AG20443 (cell line): ENCODE measurements at places on chromosomes 16 and 17.

DNA sequence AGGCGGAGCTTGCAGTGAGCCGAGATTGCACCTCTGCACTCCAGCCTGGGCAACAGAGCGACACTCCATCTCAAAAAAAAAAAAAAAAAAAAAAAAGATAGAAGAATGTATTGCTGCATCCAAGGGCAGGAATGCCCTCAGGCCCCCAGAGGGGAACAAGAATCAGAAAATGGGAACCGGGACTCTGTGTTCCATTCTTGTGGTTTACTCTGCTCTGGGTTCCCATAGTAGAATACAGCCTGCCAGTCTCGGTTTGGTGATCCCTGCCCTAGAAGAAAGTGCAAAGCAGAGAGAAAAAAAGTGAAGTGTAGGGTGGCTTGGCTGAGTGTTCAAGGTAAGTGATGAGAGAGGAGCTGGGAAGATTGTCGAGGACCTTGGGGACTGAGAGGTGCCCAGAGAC lies 27.4 kb upstream of the KDM6B start:
- no peak for DNase-seq

- peak; percentile 73 for DNase-seq
These were observed 60.8 kb upstream of the CLEC18A start for GRCh38 chr16:69890114-69890891.

- no peak for DNase-seq
These were observed 34.3 kb downstream of the ASPA start for GRCh38 chr17:3510090-3510489.

GRCh38 chr17:77494664-77495435 lies 354.1 kb downstream of the SEC14L1 start:
- DNase-seq = peak; percentile 92

GRCh38 chr16:25748092-25748654 lies 56.4 kb downstream of the HS3ST4 start:
- no peak for DNase-seq

DNA sequence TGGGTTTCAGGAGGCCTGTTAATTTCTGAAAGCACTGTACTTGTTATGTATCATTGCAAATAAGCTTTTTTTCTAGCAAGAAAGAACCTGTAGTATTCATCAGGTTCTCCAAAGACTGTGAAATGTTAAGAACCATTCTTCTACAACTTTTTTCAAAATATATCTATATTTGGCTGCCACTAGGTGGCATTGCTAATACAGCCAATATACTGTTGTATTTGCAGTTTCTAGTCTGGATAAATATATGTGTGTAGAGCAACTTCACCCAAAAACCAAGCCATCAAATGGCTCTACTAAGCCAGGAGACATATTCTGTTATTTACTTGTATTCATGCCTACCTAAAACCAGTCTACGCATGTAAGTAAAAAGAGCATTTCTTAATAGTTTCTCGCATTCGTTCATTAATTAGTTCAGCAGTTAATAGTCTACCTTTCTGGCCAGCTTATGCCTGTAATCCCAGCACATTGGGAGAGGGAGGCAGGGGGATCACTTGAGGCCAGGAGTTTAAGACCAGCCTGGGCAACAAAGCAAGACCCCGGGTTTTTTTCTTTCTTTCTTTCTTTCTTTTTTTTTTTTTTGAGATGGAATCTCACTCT lies 39.5 kb downstream of the VMP1 start:
- peak; percentile 47 for DNase-seq

- peak; percentile 20 for DNase-seq
These were observed 674 bp downstream of the TOM1L1 start for GRCh38 chr17:54901230-54901822.

DNA sequence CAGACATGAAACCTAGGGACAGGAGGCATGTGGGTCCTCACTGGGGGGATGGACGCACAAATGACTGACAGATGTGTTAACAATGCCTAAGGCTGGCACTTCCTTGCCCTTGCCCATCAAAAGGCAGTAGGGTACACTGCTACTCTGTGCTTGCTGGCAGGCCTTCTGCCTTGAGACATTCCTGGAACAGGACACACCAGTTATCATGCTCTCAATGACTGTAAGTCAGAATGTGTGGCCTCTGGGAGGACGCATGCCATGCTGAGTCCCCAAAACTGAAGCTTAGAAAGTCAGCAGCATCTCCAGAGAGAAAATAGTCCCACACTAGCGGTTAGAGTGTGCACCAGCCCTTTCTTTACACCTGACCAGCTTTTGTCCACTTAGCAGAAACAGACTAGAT lies 16.1 kb upstream of the SREBF1 start:
- DNase-seq = no peak

- DNase-seq = no peak
These were observed 34.7 kb downstream of the BAHCC1 start for GRCh38 chr17:81429821-81430551.

DNA sequence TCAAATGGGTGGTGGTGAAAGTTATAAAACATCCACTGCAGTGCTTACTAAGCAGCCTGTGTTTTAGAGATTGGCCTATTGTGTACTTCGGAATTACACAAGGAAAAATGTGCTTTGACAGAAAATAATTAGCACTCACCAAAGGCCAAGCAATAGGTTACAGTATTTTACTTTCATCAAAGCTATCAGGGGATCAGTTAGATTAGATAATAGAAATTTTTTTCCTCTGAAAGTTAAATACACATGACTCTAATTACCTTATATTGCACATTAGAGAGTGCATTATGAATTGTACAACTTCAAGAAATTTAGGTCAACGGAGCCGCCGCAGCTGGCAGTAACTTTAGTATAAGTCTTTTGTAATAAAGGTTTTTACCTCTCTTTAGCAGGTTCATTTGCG lies 232.6 kb downstream of the FTO start:
- no peak for DNase-seq

GRCh38 chr16:17321824-17322223 lies 148.9 kb downstream of the XYLT1 start:
- no peak for DNase-seq

- DNase-seq = no peak
These were observed 23.3 kb downstream of the MAP1LC3B start for GRCh38 chr16:87415441-87415840.

GRCh38 chr16:81238296-81239011 lies at the start of gene BCO1:
Gene BCO1, plus strand, starts transcription at chr16:81238689. Its CDS starts 220 bp downstream, at chr16:81238909.
- peak; percentile 41 for DNase-seq

DNA sequence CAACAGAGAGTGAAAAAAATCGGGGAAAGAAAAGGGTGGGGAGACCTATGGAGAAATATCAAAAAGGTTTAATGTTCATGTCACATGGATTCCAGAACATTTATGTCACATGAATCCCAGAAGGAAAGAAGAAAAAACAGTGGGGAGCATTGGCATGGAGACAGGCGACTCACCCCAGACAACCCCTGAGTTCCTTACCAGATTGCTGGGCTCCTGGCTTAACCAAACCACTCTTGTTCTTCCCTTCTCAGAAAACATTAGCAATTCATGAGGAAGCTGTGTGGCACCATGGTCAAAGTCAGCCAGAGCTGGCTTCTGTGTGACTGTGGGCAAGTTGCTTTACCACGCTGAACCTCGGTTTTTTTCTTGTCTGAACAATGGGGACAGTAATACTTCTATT lies 49.6 kb upstream of the CLEC19A start:
- no peak for DNase-seq

DNA sequence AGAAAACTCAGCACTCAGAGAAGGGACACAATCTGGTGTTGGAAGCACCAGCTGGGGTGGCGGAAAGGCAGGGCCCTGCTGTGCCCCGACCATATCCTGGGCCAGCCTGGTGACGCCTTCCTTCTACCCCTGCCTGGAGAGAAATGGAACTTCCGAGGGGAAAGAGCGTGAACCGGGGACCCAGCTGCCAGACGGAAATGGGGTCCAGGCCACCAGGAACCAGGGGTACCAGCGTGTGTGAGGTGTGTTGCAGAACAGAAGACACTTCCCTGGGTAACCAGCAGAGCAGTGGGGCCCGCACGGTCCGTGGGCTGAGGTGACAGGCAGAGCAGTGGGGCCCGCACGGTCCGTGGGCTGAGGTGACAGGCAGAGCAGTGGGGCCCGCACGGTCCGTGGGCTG lies 6.8 kb downstream of the RAB40B start:
- DNase-seq = no peak

- DNase-seq = no peak
These were observed 383.6 kb downstream of the UTP18 start for GRCh38 chr17:51643702-51644490.

- DNase-seq = no peak
These were observed 3.9 kb upstream of the ARHGAP17 start for GRCh38 chr16:25018972-25019617.

- DNase-seq = no peak
These were observed 223.2 kb upstream of the GSE1 start for GRCh38 chr16:85389679-85390470.

- no peak for DNase-seq
These were observed 34.7 kb upstream of the AKAP1 start for GRCh38 chr17:57050306-57050705.
